Stimulated activated naive B cell treated with anti-CD40 and anti-IgM and Interleukin-4, amounts not matched to agents 10 μg/mL and 1 μg/mL and 100 μg/mL, for 72 hours (primary cell): ENCODE measurements at places on chromosomes 6 and 20.

DNA sequence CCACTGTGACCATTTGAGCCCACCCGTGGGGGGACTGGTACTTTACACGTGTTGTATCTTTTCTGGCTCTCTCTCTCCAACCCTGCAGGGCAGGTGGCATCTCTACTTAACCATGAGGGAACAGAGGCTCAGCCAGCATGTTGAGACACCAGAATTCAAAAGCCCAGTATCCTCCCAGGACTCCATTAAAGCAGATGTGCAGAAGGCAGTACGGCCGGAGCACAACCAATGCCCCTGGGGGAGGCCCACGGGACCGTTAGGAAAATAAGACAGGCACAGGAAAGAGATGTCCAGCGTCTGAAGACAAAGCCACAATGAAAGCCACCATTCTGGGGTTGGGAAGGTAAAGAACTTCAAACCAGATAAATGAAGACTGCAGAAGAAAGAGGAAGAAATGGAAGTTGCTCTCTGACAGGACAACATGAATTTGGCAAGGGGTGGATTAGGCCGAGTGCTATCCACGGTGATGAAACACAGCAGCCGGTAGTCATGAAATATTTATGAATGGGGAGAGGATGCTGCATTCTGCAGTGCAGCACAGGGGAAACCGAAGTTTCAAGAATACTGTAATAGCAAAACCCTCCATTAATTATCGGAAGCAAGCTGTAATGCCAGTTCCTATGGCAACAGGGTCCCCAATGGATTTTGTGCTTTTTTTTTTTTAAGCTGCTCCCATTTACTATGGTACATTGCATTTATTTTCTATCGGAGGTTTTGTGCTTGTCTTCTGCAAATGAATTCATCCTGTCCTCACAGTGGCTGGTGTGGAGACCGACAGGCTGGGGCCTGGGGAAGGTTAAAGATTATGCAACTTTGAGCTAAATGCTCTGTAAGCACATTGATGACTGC lies 179.4 kb downstream of the NRN1 start:
- no peak for DNase-seq

DNA sequence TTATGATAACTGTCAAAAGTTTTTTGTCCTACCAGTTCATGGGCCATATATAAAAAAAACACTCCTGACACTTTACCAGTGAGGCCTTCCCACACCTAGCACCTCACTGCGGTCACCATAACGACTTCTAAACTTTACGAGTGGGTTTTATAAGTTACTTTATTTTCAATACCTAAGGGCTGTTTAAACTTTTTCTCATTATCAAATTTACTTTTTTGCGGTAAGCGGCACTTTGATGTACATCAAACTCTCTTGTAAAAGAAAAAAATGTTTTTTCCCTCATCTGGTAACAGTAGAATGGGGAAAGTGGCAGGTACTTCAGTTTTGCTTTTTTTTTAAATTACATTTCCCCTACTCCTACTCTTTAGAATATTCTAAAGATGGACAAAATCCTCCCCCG lies 36.2 kb downstream of the FYN start:
- DNase-seq, result no peak

DNA sequence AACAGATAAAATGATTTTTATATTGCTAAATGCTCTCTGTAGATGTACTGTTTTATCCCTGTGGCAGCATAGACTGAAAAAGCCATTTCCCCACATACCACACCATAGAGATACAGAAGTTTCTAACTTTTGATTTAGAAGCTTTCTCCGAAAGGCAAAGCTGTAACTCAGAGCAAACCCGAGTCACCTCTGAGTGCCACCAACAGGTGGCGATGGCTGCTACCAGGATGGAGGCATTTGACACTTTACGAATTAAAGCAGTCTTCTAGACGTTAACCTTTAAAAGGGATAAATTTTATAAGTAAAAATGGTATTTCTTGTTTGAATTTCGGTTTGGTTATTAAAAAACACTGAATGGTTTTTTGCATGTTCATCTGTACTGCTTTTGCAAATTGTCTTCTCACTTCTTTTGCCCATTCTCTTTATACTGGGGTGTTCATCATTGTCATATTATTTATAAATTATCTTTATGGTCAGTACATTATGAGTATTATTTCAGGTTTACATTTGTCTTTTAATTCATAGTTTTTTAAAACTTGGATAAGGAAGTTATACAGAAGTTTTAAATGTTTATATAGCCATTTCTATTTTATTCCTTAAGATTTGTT lies 201.0 kb upstream of the CEP162 start:
- no peak for DNase-seq

DNA sequence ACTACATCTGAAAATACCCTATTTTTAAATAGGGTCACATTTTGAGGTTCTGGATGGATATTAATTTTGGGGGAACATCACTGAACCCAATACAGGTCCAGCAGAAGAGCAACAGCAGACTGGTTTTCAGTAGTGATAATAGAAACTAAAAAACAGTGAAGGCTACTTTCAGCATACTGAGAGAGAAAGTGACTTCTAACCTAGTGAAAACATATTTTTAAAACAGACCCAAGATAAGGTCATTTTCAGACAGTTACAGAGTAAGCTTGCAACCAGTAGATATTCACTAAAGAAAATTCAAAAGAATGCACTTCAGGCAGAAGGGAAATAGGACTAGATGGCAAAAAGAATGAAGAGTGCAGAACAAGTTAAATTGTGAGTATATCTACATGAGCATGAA lies 42.0 kb upstream of the TMEM244 start:
- DNase-seq, result no peak

- no peak for DNase-seq
Observed at GRCh38 chr6:116888732-116889360, 11.8 kb downstream of the RFX6 start.

GRCh38 chr6:45571159-45571558 lies 193.4 kb upstream of the SUPT3H start:
- no peak for DNase-seq

- peak; percentile 29 for DNase-seq
Observed at GRCh38 chr20:50110141-50111047, 2.6 kb downstream of the UBE2V1 start.

DNA sequence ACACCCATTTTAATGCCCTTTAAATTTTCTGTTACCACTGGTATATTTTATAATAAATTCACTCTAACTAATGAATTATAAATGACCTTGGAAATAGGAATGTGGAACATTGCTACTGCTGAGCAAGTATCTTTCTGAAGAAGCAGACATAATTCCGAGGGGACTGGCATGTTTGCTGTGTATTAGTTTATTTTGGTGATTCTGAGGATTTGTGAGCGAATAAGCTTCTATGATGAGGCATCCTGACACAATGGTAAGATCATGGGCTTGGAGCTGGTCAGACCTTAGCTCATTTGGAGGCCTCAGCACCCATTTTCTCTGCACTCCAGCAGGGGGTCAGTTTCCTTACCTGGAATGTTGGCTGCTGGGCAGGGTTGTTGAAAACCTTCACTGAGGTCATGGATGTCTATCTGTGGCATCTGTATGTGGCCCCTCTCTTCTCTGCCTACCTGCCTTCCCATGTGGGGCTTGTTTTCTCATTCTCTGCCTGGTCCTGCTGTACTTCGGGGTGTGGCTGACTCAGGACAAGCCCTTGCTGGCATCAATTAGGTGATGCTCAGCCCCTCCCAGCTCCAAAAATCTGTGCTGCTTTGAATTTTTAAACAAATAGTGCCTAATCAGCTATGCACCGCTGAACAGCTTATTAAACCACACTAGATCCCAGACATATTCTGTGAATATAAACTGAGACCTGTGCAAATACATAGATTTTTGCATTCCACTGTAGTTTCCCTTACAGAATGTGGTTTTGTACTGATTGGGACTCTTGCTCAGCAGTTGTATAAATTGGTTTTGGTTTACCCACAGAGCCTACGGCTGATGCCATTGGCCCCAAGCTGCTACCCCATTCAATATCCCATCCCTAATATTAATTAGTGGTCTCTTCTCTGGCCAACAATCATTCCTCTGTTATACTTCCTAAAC lies 10.7 kb downstream of the ARID1B start:
- DNase-seq, result no peak

- DNase-seq, result no peak
Observed at GRCh38 chr20:45994761-45995493, 13.8 kb upstream of the MMP9 start.

- no peak for DNase-seq
Observed at GRCh38 chr6:139474145-139475108, 100.0 kb upstream of the CITED2 start.

DNA sequence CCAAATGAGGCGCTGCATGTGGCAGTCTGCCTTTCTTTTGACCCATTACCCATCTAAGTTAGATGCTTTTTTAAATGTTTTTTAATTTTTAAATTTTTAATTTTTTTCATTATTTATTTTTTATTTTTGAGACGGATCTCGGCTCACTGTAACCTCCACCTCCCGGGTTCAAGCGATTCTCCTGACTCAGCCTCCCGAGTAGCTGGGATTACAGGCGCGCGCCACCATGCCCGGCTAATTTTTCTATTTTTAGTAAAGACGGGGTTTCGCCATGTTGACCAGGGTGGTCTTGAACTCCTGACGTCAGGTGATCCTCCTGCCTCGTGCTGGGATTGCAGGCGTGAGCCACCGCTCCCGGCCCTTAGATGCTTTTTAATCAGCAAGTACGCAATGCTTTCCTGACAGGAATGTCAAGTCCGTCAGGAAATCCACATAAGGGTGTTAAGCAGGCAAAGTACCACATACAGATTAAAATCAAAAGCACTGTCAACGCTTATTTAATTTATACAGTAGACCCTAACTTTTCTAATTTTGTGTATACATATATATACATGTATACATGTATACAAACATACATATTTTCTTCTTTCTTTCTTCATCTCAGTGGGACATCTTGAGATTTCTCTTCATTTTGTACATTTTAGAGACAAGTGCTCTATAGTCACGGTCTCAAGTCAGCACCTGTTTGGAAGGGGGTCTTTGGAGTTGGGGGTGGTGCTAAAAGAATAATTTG lies 995 bp upstream of the GSTA4 start:
- no peak for DNase-seq

DNA sequence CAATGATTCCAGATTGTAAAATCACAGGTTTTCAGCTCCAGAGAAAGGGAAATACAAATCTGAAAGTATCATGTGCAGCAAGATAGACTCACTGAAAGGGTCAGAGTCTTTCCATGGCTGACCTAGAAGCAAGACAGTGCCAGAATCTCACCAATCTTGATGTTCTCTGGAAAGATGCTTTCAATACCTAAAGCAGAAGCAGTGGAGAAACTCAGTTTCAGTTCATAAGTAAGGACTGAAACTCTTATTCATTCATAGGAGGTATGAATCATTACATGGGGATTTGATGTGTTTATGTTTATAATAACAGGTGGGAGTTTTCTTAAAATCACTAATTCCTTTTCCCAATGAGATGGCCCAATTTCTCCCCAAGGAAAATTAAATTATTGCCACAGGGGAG lies 42.5 kb downstream of the SLC2A12 start:
- no peak for DNase-seq

- DNase-seq, result no peak
Observed at GRCh38 chr6:105691971-105692370, 289.1 kb upstream of the PREP start.

- no peak for DNase-seq
Observed at GRCh38 chr6:56866917-56867522, 87.9 kb upstream of the BEND6 start.

DNA sequence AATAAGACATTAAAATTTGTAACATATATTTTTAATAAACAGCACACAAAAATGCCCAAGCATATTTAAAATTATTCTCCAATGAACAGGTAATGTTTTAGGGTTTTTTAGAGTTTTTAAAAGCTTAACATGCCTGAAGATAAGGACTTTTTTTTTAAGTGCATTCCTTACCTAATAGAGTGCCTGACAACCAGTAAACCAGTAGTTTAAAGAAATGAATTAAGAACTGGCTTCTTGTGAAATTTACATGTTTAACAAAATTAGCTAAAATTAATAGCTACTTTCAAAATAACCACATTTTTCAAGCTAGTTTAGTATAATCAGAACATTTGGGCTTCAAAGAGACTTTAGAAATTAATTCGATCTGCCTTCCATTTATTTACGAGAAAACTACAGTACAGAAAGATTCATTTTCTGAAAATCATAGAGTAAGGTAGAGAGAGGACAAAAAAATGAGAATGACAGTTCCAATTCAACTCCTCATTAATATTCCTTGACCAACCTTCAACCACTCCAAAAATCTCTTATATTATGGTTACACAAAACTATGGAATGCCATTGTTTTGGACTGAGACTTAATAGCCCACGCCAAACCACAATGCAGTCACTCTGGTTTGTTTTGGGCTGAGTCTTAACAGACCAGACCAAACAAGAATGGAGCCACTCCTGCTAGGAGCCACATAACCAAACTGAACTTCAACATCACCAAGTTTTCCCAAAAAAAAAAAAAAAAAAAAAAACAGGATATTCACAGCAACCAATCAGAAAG lies 5.7 kb upstream of the PLN start:
- no peak for DNase-seq

DNA sequence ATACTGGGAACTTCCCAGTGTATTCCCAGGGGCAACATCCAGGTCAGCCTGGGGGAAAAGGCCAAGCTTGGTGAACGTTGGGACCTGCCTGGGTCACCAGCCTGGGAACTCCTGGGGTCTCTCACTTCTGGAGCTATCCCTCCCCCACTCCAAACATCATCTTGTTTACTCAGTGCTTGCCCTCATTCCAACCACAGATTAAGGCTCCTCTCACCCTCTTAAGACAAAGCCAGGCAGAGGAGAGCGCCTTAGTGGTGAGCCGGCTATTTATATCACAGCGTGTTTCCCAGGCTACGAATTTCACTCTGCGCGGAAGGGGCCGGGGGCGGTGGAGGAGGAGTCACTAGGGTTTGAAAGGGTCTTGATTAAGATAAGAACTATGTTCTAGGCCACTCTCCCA lies 12.1 kb downstream of the PRPH2 start:
- no peak for DNase-seq
